ENCODE measurements at places on chromosomes 13 and 19. TPM values are rescaled to one million over a fixed set of nuclear protein-coding genes. Genes with fewer than 3 reads are reported as not detected.

GMIP gene
- total RNA-seq: 2.0 TPM

TPTE2 gene
- total RNA-seq: not detected

DNA sequence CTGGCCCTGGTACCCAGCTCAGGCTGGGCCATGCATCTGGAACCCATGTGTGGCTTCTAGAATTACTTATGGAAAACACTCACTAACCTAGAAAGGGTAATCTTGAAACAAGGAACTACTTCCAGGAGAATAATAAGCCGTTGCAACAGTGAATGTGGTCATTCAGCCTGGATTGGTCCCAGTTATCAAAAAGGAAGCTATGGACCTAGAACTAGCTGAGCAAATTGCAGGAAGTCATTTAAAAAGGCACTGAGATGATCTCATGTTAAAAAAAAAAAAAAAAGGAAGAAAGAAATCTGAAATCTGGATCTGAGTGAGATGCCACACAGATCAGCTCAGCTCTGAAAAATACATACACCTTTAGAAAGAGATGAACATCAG, 59.6 kb downstream of the DCT start:
- DNase-seq: peak; percentile 11

DNA sequence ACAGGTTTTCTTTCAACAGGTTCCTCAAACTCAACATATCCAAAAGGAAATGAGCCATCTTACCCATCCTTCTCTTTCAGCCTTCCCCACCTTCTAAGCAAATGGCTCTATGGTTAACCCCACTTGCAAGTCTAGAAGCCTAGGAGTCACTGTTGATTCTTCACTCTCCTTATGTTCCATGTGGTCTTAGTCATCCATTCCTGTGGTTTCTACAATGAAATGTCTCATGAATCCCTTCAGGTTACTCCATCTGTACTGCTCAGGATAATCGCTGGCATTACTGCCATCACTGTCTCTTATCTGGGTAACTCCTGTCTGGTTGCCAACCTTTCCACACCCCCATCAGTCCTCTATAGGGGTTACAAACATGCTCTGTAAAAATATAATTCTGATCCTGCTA, 381.3 kb downstream of the ENOX1 start:
- peak; percentile 72 for DNase-seq

Data from fibroblast of the aortic adventitia (primary cell).